ENCODE measurements at places on chromosomes 4 and X. TPM values are rescaled to one million over a fixed set of nuclear protein-coding genes. Genes with fewer than 3 reads are reported as not detected.

The TMEM255A gene
- total RNA-seq: not detected

The AMER1 gene
- 2.5 TPM for total RNA-seq

DNA sequence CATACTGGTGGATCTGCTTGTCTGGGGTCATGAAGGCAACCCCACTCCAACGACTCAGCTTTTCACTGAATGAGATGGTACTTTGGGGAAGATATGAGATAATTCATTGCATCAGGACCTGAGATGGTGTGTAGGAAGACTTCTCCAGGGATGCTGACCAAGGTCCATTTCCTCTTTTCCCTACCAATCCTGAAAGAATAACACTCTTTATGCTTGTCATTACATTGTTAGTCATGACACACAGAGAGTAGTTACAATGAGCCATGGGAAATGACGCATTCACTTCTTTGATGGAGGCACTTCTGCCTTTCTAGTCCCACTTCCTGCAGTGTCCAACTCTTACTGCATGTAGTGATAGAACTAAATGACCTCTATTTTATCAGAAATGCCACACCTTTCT is 58.6 kb downstream of the AREG start:
- DNase-seq: no peak

- DNase-seq: no peak
These were observed 123.7 kb upstream of the MAP3K15 start for GRCh38 chrX:19639056-19639455.

DNA sequence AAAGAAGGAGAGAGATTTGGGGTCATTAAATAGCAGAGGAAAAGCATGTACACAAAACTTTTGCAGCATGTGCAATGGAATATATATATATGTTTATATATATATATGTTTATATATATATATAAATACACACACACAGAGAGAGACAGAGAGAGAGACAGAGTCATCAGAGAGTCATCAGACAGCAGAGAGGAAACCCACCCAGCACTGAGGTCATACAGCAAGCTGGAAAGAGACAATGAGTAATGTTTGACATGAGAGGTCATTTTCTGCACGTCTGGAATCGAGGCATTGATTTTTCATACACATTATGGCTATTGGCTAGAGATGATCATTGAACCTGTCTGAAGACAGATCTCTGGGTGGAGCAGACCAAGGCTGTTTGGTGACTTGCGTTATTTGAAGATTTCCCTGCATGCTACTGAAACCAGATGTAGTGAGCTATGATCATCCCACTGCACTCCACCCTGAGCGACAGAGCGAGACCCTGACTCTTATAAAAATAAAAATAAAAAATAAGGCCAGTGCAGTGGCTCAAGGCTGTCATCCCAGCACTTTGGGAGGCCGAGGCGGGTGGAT is 48.8 kb upstream of the SHOX start:
- DNase-seq: no peak

DNA sequence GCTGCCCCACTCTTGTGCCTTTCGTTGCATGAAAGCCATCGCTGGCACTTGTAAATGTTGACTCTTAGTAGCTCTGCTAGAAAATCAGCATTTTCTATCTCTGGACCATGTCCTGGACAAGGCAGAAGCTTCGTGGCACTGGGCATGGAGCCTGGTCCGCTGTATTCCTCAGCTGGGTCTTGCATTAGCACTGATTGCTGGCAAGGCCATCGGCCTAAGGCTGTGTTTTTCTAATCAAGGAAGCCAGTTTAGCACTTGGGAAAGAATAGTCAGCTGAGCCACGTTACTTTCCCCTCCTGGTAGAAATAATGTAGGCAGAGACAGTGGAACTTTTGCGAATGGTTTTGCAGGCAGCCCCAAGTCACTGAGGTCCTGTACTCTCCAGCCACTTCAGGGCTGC is 180.2 kb upstream of the EOLA2 start:
- DNase-seq: no peak

DNA sequence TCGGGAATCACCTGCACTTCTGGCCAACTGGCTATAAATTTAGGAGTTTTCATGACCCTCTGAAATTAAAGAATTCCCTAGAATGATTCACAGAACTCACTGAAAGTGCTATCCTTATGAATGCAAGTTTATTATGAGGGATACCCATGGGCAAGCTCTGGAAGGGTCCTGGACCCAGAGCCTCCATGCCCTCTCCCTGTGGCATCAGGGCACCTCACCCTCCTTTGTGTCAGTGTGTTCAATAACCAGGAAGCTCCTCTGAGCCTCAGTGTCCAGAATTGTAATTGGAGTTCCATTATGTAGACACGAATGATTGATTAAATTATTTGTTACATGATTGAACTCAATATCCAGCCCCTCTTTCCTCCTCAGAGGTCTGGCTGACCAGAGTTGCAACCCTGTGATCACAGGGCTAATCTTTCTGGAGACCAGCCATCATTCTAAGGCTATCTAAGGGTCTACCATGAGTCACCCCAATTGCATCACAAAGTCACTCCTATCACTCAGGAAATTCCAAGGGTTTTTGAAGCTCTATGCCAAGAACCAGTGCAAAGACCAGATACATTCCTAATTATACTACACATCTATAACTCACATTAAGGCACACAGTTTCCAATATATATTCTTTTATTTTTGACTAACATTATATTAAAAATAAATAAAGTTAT is 8.9 kb downstream of the ANXA3 start:
- no peak for DNase-seq

Data from activated CD4-positive, alpha-beta memory T cell treated with anti-CD3 and anti-CD28 coated beads for 36 hours (primary cell).